ENCODE measurements at places on chromosomes 2 and 18.

- no peak for DNase-seq
Observed at GRCh38 chr2:231890896-231891513, 35.2 kb downstream of the NPPC start.

- no peak for DNase-seq
Observed at GRCh38 chr2:158273791-158274190, 172.1 kb downstream of the UPP2 start.

- DNase-seq: peak; percentile 62
Observed at GRCh38 chr18:3448838-3449511, 997 bp upstream of the TGIF1 start.

DNA sequence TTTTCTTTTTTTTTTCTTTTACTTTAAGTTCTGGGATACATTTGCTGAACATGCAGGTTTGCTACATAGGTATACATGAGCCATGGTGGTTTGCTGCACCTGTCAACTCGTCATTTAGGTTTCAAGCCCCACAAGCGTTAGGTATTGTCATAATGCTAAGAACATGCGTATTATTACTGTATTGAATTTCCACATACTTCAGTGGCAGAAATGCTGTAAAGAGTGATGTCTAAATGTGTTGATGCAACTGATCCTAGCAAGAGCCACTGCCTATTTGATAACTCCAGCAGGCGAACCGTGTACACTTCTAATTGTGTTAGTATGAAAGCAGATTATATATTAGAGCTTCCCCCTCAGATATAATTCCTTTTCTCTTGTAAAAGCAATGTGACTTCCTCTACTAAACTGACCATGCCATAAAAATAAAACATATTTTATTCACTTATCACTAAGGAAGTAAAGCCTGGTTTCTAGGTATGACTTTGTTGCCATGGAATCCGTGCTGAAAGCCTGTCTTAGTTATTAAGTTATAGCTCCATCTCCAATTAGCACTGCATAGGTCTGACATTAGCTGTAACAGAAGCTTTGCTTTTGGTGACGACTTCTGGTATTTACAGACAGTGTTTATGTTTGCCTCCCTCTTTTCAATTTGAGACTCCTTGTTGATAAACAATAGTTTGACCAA is 280.0 kb downstream of the GALR1 start:
- no peak for DNase-seq

GRCh38 chr2:227684258-227684657 is 17.7 kb downstream of the SCYGR5 start:
- DNase-seq: no peak

DNA sequence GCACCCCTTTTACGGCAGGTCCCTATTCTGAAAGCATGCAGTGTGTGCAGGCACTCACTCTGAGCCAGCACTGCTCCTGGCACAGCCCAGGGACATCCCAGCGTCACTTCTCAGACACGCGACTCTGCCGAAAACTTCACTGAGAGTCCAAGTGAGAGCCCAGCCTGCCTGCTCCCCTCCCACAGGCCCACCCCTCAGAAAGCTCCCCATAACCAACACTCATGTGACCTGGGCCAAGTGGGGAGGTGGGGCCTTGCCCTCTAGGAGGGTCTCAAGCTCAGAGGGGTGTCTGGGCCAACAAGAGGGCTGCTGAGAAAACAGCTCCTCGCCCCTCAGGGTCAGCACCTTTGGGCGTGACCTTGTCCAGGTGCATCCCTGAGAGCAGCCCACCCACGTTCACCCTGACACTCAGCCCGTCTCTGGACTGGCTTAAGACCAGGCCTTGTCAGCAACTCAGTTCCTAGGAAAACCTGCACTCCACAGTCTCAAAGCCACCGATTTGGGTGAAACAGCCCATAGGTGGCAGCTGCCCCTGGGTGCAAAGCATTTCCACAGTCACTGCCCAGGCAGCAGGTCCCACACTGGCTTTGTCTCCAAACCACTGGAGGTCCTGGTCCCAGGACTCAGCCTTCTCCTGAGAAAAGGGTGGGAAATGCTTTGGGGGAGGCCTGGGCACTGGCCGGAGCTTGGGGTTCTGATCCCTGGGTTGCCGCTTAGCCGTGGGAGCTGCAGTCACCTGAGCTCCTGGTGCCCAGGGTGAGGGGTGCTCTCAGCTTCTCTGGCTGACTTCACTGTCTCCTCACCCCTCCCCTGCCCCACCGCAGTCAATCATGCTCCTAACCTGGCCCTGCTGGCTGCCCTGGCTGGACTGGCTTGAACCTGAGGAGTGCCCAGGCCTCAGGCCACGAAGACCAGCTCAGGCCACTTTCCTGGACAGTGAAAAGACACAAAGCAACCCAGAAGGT is 209.6 kb downstream of the HDAC4 start:
- DNase-seq: no peak

- DNase-seq: no peak
Observed at GRCh38 chr2:20925265-20925889, 102.5 kb upstream of the LDAH start.

DNA sequence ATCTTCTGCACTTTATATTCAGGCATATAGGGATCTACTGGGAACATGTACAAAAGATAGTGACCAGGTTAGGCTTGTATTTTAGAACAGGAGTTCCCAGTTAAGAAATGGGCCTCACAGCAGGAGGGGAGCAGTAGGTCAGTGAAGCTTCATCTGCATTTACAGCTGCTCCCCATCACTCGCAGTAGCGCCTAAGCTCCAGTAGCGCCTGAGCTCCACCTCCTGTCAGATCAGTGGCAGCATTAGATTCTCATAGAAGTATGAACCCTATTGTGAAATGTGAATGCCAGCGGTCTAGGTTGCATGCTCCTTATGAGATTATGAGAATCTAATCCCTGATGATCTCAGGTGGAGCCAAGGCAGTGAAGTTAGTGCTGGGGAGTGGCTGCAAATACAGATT is 224.4 kb upstream of the CYRIA start:
- no peak for DNase-seq

DNA sequence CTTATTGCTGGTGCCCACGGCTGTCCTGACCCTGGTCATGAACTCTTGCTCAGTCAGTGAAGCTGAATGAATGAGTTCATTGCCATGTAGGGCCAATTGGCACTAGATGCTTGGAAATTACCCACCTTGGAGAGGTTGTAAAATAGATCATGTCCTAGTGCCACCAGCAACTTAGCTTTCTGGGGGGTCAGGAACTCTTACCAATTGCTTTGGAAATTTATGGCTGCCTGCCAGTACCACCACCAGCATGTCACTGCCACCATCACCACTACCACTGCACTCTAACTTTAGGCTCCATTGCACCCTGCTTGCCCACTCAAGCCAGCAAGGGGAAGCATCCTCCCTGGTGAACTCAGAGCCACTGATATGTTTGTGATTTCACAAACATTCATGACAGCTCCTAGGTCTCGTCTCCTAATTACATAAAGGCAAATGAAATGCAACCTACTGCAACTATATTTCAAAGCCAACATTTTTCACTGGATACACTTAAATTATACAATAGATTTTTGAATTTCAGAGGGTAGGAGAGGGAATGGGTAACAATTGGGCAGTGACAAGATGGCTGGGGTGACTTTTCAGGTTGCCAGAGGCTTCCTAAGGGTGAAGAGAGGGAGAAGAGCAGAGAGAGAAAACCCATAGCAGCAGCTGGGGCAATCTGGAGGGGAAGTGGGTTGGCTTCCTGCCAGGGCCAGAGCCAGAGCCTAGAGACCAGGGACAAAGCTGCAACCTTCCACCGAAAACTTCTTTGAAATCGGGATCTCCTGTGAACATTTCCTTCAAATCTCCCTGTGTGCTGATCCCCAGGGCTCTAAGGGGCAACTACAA is 3.5 kb upstream of the EMILIN1 start:
- peak; percentile 29 for DNase-seq

DNA sequence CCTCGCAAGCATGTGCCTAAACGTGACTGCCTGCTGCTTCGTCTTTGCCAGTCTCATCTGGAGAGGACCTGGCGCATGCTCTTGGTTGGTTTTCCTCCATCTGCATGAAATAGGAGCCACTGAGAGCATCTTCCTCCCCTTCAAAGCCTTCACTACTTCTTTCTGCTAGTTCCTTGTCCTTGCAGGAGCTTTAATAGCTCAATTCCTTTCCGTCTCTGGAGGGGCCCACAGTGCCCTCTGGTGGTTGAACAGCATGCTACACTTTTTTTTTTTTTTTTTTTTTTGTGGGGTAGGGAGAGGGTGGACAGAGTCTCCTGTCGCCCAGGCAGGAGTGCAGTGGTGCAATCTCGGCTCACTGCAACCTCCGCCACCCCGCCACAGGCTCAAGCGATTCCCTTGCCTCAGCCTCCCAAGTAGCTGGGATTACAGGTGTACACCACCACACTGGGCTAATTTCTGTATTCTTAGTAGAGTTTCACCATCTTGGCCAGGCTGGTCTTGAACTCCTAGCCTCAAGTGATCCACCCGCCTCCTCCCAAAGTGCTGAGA is 59.6 kb downstream of the SP110 start:
- DNase-seq: peak; percentile 28

- no peak for DNase-seq
Observed at GRCh38 chr2:237269138-237269875, 144.7 kb downstream of the COL6A3 start.

GRCh38 chr2:215288112-215288815 is 23.6 kb upstream of the ATIC start:
- DNase-seq: no peak

DNA sequence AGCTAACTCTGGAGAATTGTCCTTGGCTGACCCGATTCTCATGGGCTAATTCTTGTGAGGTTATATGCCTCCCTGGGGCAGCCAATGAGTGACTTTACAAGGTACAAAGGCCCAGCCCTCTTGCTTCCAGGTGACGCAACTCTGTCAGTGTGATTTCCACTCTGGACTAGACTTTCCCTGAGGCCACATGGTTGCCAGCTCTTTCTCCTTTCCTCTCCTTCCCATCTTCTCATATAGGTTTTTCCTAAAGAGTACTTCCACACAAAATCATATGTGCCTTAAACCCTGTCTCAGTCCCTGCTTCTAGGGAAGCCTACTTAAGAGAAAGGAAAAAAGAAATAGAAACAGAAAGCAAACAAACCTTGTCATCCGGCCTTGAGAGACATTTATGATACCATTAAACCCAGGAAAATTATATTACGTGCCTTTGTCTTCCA is 226.2 kb upstream of the ZSWIM2 start:
- no peak for DNase-seq

- DNase-seq: no peak
Observed at GRCh38 chr2:56376699-56377665, 193.2 kb downstream of the CCDC85A start.

- DNase-seq: no peak
Observed at GRCh38 chr2:42248846-42249245, 79.7 kb downstream of the EML4 start.

DNA sequence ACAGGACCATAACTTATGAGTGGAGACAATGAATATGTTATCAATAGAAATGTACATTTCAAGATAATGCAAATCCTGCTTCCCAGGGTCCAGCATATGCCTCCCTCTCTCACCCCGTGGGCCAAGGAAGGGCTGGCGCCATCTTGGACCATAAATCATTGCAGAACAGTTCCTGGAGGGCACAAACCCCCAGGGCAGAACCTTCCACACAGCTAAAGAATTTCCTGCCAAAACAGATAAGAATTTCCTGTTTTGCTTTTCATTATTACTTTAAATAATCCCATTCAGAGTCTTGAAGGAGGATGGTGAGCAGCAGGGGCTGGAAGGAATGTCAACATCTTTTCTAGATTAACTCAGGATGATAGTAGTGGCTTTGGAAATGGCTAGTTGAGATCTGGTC is 53.7 kb downstream of the EHD3 start:
- no peak for DNase-seq

- DNase-seq: no peak
Observed at GRCh38 chr2:134246154-134246874, 7.6 kb upstream of the MGAT5 start.

GRCh38 chr2:98084151-98084868 is 2.7 kb upstream of the VWA3B start:
- no peak for DNase-seq

DNA sequence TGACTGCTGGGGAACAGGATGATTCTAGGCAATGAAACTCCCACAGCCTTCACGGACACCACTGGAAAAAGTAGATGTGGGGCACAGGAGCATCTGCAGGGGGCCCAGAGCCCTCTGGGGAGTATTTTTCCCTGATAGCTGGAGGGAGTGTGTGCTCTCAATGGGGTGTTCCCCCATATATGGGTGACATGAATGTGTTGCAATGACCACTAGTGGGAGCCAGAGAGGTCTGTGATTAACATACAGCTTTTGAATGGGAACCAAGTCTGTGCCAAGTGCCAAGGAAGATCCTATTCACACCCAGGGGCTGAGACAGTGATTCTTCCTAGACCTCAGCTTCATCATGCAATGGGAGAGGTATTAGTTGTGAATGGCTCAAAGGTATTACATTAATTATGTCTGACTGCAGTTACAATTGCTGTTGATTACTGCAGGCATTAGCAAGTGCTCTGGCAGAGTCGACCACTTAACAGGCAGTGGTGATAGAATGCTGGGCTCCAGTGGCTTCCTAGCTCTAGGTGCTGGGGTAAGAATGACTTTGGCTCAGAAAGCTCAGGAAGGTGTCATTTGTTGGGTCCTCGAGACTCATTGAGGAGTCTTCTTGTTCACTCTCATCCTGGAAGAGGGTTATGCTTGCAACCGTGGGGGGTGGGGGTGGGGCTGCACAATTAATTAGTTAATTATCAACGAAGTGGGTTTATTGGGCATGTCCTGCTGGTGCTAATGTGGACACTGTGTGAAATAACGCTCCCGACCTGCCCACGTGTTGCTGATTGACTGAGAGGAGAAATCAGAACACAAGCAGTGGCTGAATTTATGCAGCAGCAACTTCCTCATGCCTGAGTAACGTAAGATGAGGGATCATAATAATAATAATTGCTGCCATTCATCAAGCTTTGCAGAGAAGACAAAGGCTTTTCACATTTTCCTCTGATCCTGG is 194.1 kb downstream of the CLIP4 start:
- DNase-seq: peak; percentile 14

GRCh38 chr2:238854246-238854645 is 6.4 kb downstream of the TWIST2 start:
- no peak for DNase-seq

- DNase-seq: no peak
Observed at GRCh38 chr2:74925361-74925786, 33.1 kb upstream of the POLE4 start.

- DNase-seq: no peak
Observed at GRCh38 chr2:216292886-216293301, 79.4 kb downstream of the MARCHF4 start.

GRCh38 chr2:217870528-217871011 is 132.2 kb downstream of the TNS1 start:
- DNase-seq: no peak

DNA sequence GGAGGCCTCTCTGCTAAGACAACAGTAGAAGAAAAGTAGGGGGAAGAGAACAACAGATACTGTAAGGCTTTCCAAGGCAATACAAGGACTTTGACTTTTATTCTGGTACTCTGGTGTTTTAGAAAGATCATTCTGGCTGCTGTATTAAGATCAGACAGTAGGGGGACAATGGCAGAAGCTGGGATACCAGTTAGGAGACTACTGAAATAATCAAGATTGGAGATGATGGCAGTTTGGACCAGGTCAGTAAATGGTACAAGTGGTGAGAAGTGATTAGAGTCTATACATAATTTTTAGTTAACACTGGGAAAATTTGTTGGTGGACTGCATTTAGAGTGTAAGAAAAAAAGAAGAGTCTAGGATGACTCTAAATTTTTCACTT is 139.7 kb downstream of the ROCK1 start:
- DNase-seq: no peak

GRCh38 chr2:233323851-233324250 is 16.2 kb downstream of the SAG start:
- no peak for DNase-seq

All from activated T-cell treated with anti-CD3 and anti-CD28 coated beads for 4 hours (primary cell).